ENCODE measurements at places on chromosomes 2 and 18. TPM values are rescaled to one million over a fixed set of nuclear protein-coding genes. Genes with fewer than 3 reads are reported as not detected.

Gene ACKR3
- total RNA-seq, result 3.6 TPM

Gene UGT1A7
- not detected for total RNA-seq

Gene KIAA2012
- total RNA-seq, result not detected

Gene HSBP1L1
- total RNA-seq, result 5.6 TPM

Gene IL1A
- 4.5 TPM for total RNA-seq

Gene ASPRV1
- total RNA-seq, result 0.64 TPM

Gene ANKRD62
- total RNA-seq, result not detected

Gene POTEF
- total RNA-seq, result 0.06 TPM

Gene MOGAT1
- not detected for total RNA-seq

Gene COLEC12
- total RNA-seq, result 13.2 TPM

Gene MALL
- 94.9 TPM for total RNA-seq

Gene KCNIP3
- total RNA-seq, result 2.2 TPM

Data from glomerular endothelial cell (primary cell).